Cardiac muscle cell (in vitro differentiated cells and primary cell): ENCODE measurements at places on chromosomes 1 and 21. TPM values are rescaled to one million over a fixed set of nuclear protein-coding genes. Genes with fewer than 3 reads are reported as not detected.

The KRTAP20-2 gene
- not detected in 2 replicates for total RNA-seq

GRCh38 chr1:167720965-167721616, 691 bp upstream of the MPZL1 start:
- DNase-seq = peak; percentile 41

DNA sequence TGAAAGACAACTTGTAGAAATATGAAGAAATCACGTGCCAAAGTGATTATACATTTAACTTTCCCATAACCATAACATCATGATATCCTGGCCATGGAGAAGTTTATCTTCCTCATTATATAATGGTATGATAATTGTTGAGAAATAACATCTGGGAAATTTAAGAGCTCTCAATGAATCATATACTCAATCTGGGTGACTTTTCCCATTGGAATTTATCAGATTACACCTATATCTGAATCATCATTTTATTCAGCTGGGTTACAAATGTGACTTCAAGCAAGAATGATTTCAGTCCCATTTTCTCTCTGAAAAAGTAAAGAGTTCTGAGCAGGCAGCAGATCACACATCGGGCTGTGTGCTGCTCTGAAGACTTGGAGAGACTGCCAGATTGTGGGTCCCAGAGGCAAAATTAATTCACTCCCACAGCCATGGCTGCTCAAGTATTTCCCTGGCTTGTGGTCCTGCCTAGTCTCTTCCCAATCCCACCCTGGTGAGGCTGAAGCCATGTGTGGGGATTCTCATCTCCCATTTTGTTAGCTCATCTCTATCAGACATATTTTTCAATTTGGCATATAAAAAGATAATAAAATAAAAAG, 278.0 kb downstream of the MRPL39 start:
- DNase-seq = peak; percentile 60

DNA sequence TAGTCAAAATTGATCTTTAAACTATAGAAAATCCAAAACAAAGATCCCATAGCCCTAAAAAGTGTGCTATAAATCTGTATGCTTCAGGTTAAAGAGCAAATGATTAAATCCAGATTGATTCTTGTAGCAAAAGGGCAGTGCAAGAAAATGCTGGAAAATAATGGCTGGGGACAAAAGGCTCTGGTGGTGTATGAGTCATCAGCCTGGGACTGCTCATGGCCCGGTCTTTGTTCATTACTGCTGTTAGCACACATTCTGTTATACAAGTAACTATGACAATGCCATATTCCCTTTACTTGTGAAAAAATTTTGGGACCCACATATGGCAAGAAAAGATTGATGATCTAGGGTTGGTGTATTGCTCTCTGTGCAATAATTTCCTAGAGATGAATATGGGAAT, 89.1 kb downstream of the RWDD3 start:
- DNase-seq = no peak

DNA sequence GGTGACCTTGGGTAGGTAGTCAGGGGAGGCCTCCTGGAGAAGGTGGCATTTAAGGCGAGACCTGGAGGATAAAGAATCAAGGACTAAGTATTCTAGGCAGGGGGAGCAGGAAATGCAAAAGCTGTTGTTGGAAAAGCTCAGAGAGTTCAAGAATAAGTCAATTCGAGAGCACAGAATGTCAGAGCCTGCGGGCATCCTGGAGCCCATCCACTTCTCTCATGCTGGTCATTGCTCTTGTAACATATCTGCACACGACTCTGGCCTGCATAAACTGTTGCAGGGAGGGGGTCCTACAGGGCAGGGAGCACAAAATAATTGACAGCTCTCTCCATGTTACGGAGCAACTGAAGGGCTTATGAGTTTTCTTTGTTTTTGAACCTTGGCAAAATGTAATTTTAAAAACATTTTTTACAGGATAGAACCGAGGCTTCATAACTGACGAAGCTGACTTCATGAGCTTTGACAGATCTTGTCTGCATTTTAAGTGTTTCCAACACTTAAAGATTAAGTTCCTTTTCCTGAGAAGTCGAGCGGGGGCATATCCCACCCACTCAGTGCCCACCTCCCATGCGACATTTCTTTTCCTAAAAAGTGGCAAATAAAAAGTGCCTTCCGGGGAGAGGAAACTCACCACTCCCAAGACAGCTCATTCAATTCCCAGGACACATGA, 4.2 kb downstream of the PLA2G5 start:
- DNase-seq = no peak

DNA sequence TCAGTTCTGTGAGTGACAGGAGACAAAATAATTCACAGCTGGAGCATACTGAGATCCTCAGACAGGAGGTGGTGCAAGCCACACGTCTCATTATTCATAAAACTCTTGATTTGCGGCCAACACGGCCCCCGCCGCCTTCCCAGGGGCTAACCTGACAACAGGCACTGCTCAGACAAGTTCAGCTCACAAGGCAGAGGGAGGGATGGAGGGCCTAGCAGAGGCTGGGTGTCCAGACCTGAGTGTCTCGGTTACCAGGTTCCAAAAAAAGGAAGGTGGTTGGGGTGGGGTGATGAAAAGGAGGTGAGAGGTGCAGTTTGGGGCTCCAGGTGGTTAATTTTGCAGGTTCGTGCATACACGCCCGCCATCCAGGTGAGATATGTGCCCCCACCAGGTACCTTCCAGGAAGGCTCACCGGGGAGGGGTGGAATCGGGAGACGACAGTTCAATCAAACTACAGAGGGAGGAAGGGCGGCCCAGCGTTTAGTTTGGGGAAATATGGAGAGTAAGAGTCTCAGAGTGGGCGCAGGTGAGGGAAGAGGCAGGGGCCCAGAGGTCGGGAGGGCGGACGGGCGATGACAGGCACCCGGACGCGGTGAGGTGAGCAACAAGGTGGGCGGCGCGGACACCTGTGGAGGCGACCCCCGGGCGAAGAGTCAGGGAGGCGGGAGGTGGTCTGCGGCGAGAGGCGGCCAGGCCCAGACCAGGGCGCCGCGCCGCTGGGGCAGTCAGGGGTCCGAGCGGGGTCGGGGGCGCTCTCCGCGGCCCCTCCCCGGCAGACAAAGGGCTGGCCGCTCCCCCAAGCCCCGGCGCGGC, 629 bp downstream of the CTNNBIP1 start:
- DNase-seq = no peak
